ENCODE measurements at places on chromosomes 2 and 18. TPM values are rescaled to one million over a fixed set of nuclear protein-coding genes. Genes with fewer than 3 reads are reported as not detected.

Gene DCC
- 1.4 TPM for total RNA-seq

DNA sequence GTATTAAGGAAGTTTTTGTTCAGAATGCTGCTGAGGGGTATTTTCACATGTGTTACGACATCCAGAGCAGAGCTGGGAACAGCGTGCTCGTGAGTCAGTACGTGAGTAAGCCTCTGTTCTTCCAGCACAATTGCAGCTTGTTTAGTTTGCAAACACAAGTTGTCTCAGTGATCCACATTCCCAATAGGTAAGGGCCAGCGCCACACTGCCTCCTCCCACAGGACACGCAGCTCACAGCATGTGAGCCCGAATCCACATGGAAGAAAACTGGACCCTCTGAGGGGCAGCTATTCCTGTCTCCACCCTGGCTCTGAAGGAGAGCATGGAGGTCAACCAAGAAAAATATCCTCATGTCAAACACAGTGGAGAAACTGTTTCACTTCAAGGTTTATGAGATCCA, 173.9 kb upstream of the PID1 start:
- no peaks in the 10 kb centered on the region for H3K27me3 ChIP-seq
- DNase-seq: no peak
- H3K27ac ChIP-seq: no peak overlapping the region
- no peaks in the 10 kb centered on the region for H3K4me1 ChIP-seq

- DNase-seq: peak; percentile 76
- H3K36me3 ChIP-seq: no peaks in the 10 kb centered on the region
- peak overlapping the region; percentile 25 for H3K4me3 ChIP-seq
- H3K27me3 ChIP-seq: peaks cover 28% of the 10 kb centered on the region
Observed at GRCh38 chr2:38959938-38960608, 70.4 kb downstream of the ARHGEF33 start.

- no peak for DNase-seq
- H3K27ac ChIP-seq: no peak overlapping the region
Observed at GRCh38 chr2:43149482-43150107, 76.8 kb downstream of the ZFP36L2 start.

DNA sequence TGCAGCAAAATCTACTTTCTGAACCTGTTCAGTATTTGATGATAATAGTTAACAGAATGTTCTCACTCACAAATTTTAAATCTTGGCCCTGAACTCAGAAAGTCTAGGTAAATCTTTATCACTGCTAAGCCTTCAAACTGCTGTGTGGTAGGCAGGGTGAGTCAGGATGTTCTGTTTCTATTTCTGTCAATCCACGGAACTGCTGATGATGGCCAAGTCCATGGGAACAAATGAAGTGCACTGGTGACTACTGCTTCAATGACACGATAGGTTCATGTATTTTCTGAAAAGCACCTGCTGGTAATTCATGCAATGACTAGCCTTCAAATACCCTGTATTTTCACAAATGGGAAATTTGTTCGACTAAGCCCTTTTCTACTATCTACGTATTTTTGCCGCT, 14.2 kb downstream of the NIFK start:
- H3K27ac ChIP-seq: no peak overlapping the region
- no peaks in the 10 kb centered on the region for H3K4me1 ChIP-seq
- no peak for DNase-seq
- H3K36me3 ChIP-seq: peaks cover 5% of the 10 kb centered on the region
- no peaks in the 10 kb centered on the region for H3K27me3 ChIP-seq

DNA sequence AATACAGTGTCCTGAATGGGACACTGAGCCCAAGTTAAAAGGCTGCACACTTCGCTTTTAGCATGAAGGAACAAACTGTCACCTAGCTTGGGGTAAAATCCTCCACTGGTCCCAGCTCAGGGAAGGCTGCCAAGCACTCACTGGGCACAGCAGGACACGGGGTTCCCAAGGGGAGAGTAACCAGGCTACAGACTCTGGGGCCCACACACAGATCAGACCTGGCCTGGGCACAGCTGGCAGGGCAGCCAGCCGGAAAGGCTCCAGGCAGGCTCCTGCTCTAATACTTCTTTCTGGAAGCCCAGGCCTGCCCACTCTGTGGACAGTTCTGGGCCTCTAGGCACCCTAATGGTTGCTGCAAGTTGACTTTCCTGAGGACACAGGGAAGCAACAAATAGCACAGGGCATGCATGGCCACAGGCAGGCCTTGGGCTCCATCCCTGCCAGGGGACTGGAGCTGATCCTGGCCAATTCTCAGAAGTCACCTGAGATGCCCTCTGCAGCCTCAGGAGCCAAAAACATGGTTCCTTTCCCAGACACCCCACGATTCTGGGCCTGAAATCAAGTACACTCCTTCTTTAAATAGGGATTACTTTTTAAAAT, 18.7 kb upstream of the SULT1C3 start:
- H3K4me3 ChIP-seq: no peak overlapping the region
- H3K4me1 ChIP-seq: no peaks in the 10 kb centered on the region
- H3K27ac ChIP-seq: no peak overlapping the region

- H3K27ac ChIP-seq: no peak overlapping the region
- H3K4me3 ChIP-seq: no peak overlapping the region
- H3K4me1 ChIP-seq: no peaks in the 10 kb centered on the region
- H3K27me3 ChIP-seq: no peaks in the 10 kb centered on the region
- no peak for DNase-seq
Observed at GRCh38 chr18:12098374-12098773, 4.7 kb downstream of the ANKRD62 start.

DNA sequence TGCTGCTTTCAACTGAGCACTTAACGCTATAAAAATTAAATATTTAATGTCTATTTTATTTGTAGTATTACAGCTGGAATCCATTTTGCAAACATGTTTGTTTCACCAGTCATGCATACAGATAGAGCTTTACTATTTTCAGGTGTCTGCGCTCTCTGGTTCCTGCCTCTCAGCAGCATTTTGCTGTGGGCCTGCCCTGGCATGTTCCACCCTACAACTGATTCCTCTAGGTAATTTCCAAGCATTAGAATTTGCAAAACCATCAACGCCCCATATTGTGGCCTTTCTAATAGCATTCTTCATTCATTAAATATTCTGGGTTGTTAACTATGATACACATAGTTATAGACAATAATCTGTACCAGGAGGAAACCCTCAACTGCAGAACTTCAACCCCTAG, 266.4 kb upstream of the DLGAP1 start:
- no peak overlapping the region for H3K4me3 ChIP-seq
- H3K27ac ChIP-seq: no peak overlapping the region
- DNase-seq: no peak
- no peaks in the 10 kb centered on the region for H3K4me1 ChIP-seq
- no peaks in the 10 kb centered on the region for H3K27me3 ChIP-seq
- H3K36me3 ChIP-seq: no peaks in the 10 kb centered on the region

Gene BUB1
- 118 TPM for total RNA-seq

DNA sequence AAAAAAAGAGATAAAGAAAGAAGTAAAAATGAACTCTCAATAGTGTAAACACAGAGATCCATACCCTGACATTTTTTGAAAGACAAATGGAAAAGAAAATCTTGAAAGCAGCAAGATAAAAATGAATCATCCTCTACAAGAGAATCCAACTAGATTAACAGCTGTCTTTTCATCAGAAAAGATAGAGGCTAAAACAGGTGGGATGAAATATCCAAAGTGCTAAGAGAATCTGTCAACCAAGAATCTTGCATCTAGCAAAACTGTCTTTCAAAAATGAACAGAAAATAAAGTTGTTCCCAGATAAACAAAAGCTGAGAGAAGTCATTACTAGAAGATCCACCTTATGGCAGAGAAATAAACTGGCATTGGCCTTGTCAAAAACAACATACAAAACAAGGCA, 117.3 kb upstream of the MAPRE2 start:
- H3K27me3 ChIP-seq: no peaks in the 10 kb centered on the region
- no peak for DNase-seq
- no peak overlapping the region for H3K27ac ChIP-seq

Gene PSD4
- total RNA-seq: 1.3 TPM

Gene UGT1A5
- not detected for total RNA-seq

- no peak for DNase-seq
- H3K27ac ChIP-seq: peak overlapping the region; percentile 84
- peaks cover 4% of the 10 kb centered on the region for H3K36me3 ChIP-seq
- no peaks in the 10 kb centered on the region for H3K27me3 ChIP-seq
Observed at GRCh38 chr2:238425979-238426567, 654 bp upstream of the ASB1 start.

- no peaks in the 10 kb centered on the region for H3K36me3 ChIP-seq
- H3K4me3 ChIP-seq: no peak overlapping the region
- no peak overlapping the region for H3K27ac ChIP-seq
- DNase-seq: no peak
- no peaks in the 10 kb centered on the region for H3K27me3 ChIP-seq
Observed at GRCh38 chr18:54716586-54716985, 111.7 kb upstream of the RAB27B start.

GRCh38 chr2:9366026-9366425, 57.3 kb downstream of the ITGB1BP1 start:
- no peaks in the 10 kb centered on the region for H3K27me3 ChIP-seq
- no peak overlapping the region for H3K27ac ChIP-seq
- no peak for DNase-seq
- H3K4me1 ChIP-seq: no peaks in the 10 kb centered on the region
- H3K36me3 ChIP-seq: peaks cover 4% of the 10 kb centered on the region

Gene BBS5
- 0.20 TPM for total RNA-seq

- no peaks in the 10 kb centered on the region for H3K27me3 ChIP-seq
- no peak overlapping the region for H3K27ac ChIP-seq
- H3K4me1 ChIP-seq: peaks cover 8% of the 10 kb centered on the region
- H3K4me3 ChIP-seq: no peak overlapping the region
Observed at GRCh38 chr2:23561544-23561943, 176.6 kb downstream of the KLHL29 start.

Gene C2orf80
- 1.3 TPM for total RNA-seq

GRCh38 chr2:65818873-65819451, 386.6 kb upstream of the SPRED2 start:
- no peak overlapping the region for H3K4me3 ChIP-seq
- no peak overlapping the region for H3K27ac ChIP-seq
- H3K4me1 ChIP-seq: 0 out of 2 replicates have a peak, but pooled peaks cover 2% of the 10 kb centered on the region
- no peaks in the 10 kb centered on the region for H3K36me3 ChIP-seq
- no peaks in the 10 kb centered on the region for H3K27me3 ChIP-seq

Gene TBR1
- total RNA-seq: not detected

- H3K4me1 ChIP-seq: peaks cover 4% of the 10 kb centered on the region
- no peak for DNase-seq
- 0 out of 2 replicates have a peak, but pooled peaks cover 2% of the 10 kb centered on the region for H3K36me3 ChIP-seq
- no peak overlapping the region for H3K27ac ChIP-seq
- no peak overlapping the region for H3K4me3 ChIP-seq
Observed at GRCh38 chr2:148756292-148756975, 111.9 kb downstream of the EPC2 start.

- no peaks in the 10 kb centered on the region for H3K27me3 ChIP-seq
- no peaks in the 10 kb centered on the region for H3K36me3 ChIP-seq
- H3K4me3 ChIP-seq: no peak overlapping the region
- no peak overlapping the region for H3K27ac ChIP-seq
- DNase-seq: no peak
Observed at GRCh38 chr2:191108331-191108730, 42.5 kb downstream of the STAT4 start.

DNA sequence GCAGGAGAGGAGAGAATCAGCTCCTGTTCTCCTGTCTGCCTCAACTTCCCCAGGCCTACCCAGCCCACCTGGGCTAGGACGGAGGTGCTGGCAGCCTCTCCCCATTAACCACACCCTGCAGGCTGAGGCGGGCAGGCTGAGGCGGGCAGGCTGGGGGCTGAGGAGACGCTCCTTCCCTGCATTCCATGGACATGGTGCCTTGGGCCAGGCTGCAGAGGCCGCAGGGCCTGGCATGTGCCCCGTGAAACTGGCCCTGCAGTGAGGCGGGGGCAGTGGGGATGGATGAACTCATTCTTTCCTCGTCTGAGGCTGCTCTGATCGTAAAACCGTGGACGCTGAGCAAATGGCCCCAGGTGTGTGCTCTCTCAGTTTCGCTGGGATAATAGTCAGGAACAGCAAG, 84.7 kb upstream of the LAPTM4A start:
- DNase-seq: no peak
- H3K36me3 ChIP-seq: no peaks in the 10 kb centered on the region
- H3K27me3 ChIP-seq: no peaks in the 10 kb centered on the region
- no peak overlapping the region for H3K4me3 ChIP-seq

Gene ASB18
- not detected for total RNA-seq

- no peak overlapping the region for H3K4me3 ChIP-seq
- no peaks in the 10 kb centered on the region for H3K27me3 ChIP-seq
- 0 out of 2 replicates have a peak, but pooled peaks cover 3% of the 10 kb centered on the region for H3K4me1 ChIP-seq
- DNase-seq: no peak
Observed at GRCh38 chr18:44602380-44602779, 78.3 kb upstream of the SETBP1 start.

Gene SLC25A52
- total RNA-seq: not detected

GRCh38 chr2:65309699-65310098, 82.1 kb downstream of the ACTR2 start:
- H3K4me1 ChIP-seq: no peaks in the 10 kb centered on the region
- H3K27me3 ChIP-seq: no peaks in the 10 kb centered on the region
- H3K4me3 ChIP-seq: no peak overlapping the region
- DNase-seq: no peak
- H3K36me3 ChIP-seq: no peaks in the 10 kb centered on the region
- no peak overlapping the region for H3K27ac ChIP-seq

Gene SPHKAP
- not detected for total RNA-seq

GRCh38 chr18:63319383-63320122, at the start of gene BCL2:
Gene BCL2 (minus strand): TSS chr18:63319769.
- peak within 1 kb of the TSS; percentile 77 for H3K4me3 ChIP-seq
- H3K27me3 ChIP-seq: no peaks in the 10 kb centered on the region
- no peaks in the 10 kb centered on the region for H3K36me3 ChIP-seq
- no peak within 1 kb of the TSS for H3K27ac ChIP-seq
- peaks cover 6% of the 10 kb centered on the region for H3K4me1 ChIP-seq
- DNase-seq: peak; percentile 62

GRCh38 chr2:109419960-109420370, 193.8 kb downstream of the SEPTIN10 start:
- no peak for DNase-seq
- H3K4me1 ChIP-seq: peaks cover 5% of the 10 kb centered on the region
- H3K36me3 ChIP-seq: no peaks in the 10 kb centered on the region

DNA sequence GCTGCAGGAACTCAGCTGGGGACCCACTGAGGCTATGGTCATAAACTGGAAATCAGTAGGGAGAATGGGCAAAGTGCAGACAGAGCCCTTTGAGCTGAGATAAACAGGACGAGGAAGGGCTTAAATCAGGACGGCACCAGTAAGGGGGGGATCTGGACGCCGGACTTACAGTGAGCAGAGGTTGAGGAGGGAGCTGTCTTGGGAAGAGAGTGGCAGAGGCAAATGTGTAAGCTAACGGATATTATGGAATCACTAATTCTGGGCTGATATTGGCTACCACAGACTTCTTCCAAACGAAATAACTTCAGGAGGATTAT, 539 bp downstream of the CYP27A1 start:
- DNase-seq: no peak
- no peaks in the 10 kb centered on the region for H3K36me3 ChIP-seq
- peak overlapping the region; percentile 62 for H3K4me3 ChIP-seq
- H3K4me1 ChIP-seq: no peaks in the 10 kb centered on the region
- H3K27me3 ChIP-seq: peaks cover 30% of the 10 kb centered on the region

- H3K4me3 ChIP-seq: no peak overlapping the region
- DNase-seq: no peak
- H3K36me3 ChIP-seq: no peaks in the 10 kb centered on the region
- H3K4me1 ChIP-seq: no peaks in the 10 kb centered on the region
- H3K27ac ChIP-seq: no peak overlapping the region
Observed at GRCh38 chr2:106841886-106842645, 43.9 kb downstream of the ST6GAL2 start.

- H3K36me3 ChIP-seq: no peaks in the 10 kb centered on the region
- H3K27me3 ChIP-seq: peaks cover 18% of the 10 kb centered on the region
- H3K4me3 ChIP-seq: peak overlapping the region; percentile 66
- peaks cover 12% of the 10 kb centered on the region for H3K4me1 ChIP-seq
- no peak overlapping the region for H3K27ac ChIP-seq
Observed at GRCh38 chr2:132415915-132416722, 486 bp upstream of the GPR39 start.

Gene CHRNG
- not detected for total RNA-seq

Data from H1 (cell line).